Breast epithelium (tissue), 4 donors: ENCODE measurements at places on chromosomes 13 and 19. TPM values are rescaled to one million over a fixed set of nuclear protein-coding genes. Genes with fewer than 3 reads are reported as not detected.

DNA sequence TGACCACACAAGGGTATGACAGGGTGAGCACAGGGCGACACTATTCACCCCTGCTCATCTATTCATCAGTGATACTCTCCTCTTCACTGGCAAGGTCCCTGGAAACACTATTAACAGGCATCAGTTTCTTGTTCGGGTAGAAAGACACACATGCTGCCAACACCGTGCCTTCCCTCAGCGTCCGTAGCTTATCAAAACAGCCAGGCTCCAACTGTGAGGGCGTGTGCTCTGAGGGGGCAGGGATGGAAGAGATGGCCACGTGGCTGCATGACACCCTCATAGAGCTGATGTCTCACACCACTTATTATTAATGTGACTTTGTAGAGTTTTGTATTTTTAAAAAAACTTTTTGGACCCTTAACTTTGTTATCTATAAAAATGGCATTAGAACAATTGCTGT, 160.3 kb downstream of the ITGBL1 start:
- DNase-seq = no peak

DNA sequence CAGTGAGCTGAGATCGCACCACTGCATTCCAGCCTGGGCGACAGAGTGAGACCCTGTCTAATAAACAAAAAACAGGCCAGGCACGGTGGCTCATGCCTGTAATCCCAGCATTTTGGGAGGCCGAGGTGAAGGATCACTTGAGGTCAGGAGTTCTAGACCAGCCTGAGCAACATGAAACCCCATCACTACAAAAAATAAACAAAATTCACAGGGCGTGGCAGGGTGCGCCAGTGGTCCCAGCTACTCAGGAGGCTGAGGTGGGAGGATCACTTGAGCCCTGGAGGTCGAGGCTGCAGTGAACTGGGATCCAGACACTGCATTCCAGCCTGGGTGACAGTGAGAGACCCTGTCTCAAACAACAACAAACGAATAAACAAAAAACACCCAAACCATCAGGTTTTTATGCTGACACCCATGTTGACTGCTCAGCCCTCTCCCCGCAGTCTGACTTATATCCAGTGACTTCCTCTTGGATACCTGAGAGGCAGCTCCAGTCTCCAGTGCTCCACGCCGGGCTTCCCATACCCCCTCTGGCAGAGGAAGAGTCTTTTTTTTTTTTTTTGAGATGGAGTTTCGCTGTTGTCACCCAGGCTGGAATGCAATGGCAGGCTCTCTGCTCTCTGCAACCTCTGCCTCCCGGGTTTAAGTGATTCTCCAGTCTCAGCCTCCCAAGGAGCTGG, 17.7 kb downstream of the WTIP start:
- no peak for DNase-seq

ZFP28 gene
- total RNA-seq = 12.5 TPM

FOXO1 gene
- total RNA-seq = 54.1 TPM

DNA sequence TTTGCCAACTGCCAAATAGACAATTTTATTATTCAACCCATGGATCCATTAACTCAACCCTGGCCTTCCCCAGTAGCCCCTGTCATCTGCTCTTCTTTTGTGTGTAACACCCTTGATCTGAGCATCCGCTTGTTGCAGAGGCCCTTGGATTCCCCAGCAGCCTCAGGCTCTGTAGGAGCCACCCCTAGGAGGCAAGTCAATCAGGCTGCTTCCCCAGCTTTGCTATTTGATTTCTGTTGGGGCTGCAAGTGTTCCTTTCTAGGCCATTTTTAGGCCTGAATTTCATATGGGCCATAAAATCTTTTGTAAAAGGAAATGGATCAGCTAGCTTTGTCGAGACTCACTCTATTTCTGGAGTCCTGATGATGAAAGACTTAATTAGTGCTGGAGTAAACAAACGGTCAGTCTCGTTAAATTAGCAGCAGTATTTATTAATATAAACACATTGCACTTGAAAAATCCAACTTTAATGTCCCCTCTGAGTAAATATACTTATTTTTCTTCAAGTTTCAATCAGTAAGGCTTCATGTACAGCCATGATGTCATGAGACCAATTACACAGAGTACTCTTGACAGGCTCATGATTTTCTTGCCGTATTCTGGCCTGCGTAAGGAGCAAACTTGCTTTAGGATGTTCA, 105.3 kb downstream of the RGCC start:
- no peak for DNase-seq

DNA sequence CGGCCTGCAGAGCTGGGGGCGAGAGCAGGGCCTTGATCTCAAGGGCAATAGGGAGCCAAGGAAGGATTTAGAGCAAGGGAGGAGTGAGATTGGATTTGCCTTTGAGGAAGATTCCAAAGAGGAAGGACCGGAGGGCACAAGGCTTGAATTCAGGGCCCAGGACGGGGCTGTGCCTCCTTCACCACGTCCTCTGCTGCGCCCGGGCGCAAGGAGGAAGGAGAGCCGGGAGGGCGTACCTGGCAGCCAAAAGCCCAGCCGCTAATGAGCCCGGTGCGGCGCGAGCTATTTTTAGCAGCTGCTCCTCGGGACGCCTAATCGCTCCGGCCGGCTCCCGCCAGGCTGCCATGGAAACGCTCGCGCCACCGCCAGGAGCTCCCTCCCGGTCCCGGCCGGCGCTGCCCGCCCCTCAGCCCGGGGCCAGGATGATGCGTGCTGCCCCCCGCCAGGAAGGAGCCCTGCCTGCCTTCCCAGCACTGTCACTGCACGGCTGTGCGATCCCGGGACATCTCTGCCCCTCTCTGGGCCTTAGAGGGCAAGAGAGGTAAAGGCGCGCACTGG, 31.3 kb downstream of the TINCR start:
- no peak for DNase-seq

DNA sequence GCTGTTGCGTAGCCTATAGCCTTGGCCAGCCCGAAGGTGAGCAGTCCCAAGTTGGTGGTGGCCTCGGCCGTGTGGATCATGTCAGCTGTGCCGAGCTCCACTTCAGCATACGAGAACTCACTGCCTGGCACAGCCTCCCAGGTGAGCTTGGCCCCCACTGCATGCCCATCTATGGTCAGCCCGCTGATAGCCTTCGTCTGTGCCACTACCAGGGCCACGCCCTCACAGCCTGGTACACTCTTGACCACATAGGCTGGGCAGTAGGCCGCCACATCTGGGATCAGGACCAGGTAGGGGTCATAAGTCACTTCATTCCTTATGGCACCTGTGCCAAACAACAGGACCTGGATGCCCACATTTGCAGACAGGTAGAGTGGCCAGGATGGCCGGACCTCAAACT, 7.4 kb downstream of the FCGBP start:
- no peak for DNase-seq

DNA sequence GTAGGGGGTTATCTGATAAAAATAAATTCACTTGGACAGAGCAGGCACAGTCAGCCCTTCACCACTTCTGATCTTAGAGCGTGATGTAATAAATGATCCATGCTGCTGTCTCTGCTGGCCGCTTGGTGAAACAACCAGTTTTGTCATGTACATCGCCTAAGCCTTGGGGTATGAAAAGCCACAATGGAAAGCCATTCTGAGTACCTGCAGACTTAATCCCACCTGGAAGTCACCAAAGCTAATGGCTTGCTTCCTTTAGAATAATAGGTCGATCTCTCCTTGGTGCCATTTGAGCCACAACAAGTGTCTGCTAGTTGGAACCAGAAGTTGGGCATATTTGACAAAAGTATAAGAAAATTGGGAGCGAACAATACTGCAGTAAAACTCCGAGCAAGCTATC, 1649.7 kb upstream of the SPRY2 start:
- no peak for DNase-seq

DNA sequence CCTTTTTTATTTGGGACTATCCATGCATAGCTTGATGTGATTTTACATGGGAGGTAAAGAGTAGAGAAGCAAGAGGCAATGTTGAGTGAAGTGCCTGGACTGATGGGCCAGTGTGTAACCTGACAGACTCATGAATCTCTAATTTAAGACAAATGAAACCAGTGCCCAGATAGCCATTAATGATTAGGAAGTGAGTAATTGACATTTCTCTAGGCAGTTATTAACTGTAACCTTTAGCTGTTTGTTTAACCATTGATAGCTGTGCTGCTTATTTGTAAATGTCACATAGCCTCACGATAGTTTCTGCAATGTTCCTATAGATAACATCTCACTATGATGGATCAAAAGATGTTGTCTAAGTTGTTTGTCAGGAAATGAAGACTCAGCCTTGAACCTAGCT, 1047.5 kb upstream of the SPRY2 start:
- no peak for DNase-seq

- no peak for DNase-seq
Observed at GRCh38 chr13:75174481-75174880, 307.5 kb downstream of the TBC1D4 start.

DNA sequence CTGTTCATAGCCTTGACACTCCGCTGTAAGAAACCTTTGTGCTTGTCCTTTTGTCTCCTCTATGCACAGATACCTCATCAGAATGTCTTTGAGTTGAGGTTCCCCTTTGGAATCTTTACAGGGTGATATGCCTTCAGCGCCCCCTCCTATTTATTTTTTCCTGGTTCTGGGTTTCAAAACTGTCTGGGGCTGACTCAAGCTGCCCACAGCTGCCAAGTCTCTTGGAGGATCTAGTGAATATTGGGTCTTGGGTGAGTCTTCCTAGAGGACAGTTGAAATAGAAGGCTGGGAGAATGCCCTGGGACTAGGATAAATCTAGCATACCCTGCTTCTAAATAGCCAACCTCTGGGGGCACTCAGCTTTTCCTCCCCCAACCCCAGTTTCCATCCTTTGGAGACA, 930 bp downstream of the ZNF136 start:
- DNase-seq = no peak

- DNase-seq = no peak
Observed at GRCh38 chr13:112771877-112772538, 82.2 kb downstream of the ATP11A start.

LRRC4B gene
- total RNA-seq = 0.16 TPM

- no peak for DNase-seq
Observed at GRCh38 chr13:28429685-28430290, 65.1 kb downstream of the FLT1 start.

DNA sequence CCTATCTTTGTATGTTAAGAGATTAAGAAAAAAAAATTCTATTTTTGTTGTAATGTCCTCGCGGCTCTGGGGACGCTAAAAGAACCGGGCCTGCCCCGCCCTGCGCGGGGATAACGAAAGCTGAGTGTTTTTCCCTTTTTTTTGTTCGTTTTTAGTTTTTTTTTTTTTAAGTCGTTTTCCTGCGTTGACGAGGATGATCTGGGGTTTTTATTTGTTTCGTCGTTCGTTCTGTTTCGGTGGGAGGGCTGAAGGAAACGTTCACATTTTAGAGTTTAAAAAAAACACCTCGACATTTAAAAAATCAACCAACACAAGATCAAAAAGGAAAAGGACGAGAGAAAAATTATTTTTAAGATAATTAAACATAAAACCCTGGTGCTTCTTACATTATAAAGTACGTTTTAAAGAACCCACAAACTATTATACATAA, 5.6 kb downstream of the LYL1 start:
- no peak for DNase-seq

DNA sequence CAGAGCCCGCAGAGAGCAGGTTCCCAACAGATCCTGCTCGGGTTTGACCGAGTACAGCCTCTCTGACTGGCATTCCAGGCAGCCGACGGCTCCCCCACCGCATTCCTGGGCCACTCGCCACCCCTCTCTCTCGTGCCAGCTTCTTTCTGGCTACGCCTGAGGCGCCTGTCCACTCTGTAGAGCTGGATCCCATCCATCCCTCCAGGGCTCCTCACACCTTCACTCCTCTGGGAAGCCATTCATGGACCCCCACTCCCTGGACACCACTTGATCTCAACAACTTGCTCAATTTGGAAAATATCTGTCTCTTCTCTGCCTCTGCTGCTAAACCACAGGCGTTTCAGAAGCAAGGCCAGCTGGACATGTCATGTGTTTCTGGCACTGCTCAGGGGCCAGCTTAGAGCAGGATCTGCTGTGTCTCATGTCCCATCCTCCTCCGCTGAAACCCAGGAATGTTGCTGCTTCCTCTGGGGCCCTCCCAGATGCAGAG, 30.6 kb upstream of the ATP1A3 start:
- no peak for DNase-seq

GRCh38 chr19:55481794-55482155, 3.2 kb upstream of the NAT14 start:
- DNase-seq = no peak

EIF3K gene
- total RNA-seq = 562 TPM

DNA sequence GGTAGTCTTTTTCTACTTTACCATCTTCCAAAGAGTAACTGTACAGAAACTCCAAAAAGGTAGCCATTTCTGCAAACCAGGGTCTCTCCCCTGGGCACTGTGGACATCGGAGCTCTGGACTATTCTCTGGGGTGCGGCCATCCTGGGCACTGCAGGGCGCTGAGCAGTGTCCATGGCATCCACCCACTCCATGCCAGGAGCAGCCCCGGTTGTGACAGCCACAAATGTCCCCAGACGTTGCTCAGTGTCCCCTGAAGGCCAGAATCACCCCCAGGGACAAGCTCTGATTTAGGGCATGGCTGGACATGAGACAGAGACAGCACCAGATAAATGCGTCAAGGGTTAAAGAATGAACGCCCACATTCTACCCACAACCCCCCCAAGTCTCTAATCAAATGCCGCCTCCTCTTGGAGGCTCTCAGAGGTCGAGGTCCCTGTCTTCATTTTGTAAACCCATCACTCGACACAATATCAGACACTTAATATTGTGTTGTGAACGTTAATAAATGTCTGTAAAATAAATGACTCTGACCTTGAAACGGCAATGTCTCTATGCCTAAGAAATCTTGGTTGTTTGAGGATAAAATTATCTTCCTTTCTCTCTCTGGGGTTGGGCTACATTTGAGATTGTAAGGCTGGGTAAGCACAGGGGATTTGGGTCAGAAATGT, 8.9 kb downstream of the GNG7 start:
- no peak for DNase-seq

ZNF729 gene
- not detected for total RNA-seq

GRCh38 chr19:48668332-48668731, 4.5 kb downstream of the NTN5 start:
- DNase-seq = no peak

CAPN12 gene
- total RNA-seq = 9.2 TPM

- DNase-seq = no peak
Observed at GRCh38 chr19:49767381-49767780, 580 bp downstream of the AP2A1 start.

DNA sequence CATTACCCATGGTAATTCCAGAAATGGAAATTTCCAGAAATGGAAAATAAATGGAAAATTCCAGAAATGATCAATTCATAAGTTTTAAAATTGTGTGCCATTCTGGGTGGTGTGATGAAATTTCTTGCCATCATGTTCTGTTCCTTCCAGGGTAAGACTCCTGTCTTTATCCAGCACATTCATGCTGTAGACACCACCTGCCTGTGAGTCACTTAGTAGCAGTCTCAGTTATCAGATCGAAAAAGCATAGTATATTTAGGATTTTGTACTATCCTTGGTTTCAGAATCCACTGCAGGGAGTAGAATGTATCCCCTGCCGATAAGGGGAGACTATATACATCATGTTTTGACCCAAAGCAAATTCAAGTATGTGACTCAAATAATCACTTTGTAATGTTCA, 26.7 kb upstream of the CSNK1A1L start:
- no peak for DNase-seq
